Cortex of kidney (tissue), 1 donor: ENCODE measurements at places on chromosomes 7 and 10.

GRCh38 chr7:89028319-89028718, 232.8 kb upstream of the TEX47 start:
- no peak for DNase-seq

GRCh38 chr7:1555813-1556543, at the start of gene TMEM184A:
TMEM184A (minus strand) TSS chr7:1556205; CDS start chr7:1555484, 721 bp downstream.
- no peak for DNase-seq

DNA sequence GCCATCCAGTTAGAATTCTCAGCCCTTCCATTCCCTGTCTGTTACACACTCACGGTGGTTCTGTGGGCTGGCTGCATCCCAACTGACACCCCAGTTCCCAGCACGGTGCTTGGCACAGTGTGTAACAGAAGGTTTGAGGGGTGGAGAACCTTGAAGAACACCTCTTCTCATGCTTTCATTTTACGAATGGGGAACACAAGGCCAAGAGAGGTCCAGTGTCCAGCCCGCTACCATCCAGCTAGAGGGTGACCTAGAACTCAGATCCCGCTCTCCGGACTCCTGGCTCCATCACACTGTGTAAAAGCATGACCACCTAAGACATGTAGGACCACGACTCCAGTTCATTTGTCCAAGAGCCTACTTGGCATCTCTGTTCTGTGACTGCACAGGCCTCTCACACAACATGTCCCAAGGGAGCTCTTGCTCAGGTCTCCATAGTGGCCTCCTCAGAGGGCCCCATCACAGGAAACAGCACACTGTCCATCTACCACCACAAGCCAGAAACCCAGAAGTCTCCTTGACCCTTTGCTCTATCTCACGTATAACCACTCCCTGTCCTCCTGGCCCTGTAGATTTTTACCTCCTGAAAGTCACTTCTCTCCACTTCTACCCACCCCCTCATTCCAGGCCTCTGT, 2.8 kb upstream of the CDH23 start:
- DNase-seq: no peak

DNA sequence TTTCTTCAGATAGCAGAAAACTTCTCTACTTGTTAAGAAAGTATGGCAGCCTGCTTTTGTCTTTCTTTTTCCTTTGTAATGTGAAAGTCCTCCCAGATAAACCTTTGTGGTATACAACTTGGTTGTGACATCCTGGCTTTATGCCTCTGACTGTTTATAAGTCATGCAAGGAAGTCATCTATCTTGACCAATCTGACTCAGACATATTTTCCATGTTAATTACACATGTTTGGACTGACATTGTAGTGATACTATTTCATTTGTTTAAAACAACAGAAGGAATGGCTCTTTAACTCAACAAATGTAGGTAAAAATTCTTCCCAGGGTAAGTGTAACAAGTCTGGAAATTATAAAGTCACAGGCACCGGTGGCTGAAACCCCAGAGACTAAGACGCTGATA, 341.6 kb upstream of the MEOX2 start:
- DNase-seq: no peak

DNA sequence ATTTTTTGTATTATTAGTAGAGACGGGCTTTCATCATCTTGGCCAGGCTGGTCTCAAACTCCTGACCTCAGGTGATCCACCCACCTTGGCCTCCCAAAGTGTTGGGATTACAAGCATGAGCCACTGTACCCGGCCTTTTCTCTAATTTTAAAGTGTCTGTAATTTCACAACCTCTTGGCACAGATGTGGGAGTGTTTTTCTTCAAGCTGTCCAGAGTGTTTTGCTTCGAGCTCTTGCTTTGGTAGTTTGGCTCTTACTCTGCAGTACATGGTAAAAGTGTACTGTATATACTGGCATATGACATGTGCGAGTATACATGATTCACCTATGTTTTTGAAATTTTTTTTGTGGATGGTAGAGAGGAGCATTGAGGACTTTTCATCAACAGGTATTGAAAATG, 9.8 kb downstream of the SRGN start:
- DNase-seq: no peak

DNA sequence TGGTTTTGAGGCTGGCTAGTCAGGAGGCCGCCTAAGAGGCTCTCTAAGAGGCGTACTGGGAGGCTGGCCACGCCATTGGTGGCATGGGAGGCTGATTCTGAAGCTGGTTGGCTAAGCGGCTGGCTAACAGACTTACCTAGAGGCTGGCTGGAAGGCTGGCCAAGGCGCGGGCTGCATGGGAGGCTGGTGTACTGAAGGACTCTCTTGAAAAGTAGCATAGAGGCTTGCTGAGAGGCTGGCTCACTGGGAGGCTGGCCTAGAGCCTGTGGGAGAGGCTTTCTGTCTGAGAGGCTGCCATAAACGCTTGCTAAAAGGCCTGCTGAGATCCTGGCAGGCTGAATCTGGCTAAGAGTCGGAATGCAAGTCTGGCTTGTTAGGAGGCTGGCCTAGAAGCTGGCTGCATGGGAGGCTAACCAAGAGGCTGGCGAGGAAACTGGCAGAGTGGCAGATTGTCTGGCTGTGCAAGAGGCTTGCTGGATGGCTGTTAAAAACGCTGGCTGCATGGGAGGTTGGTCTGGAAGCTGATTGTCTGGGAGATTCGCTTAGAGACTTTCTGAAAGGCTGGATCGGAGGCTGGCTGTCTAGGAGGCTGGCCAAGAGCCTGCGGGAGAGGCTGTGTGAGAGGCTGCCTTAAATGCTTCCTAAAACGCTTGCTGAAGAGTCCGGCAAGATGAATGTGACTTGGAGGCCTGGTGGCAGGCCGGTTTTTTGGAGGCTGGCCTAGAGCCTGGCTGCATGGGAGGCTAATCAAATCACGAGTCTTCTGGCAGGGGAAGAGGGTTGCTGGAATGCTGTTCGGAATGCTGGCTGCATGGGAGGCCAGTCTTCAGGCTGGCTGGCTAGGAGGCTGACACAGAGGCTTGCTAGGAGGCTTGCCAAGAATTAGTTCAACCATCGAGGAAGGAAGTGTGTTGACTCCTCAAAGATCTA, 134.2 kb downstream of the OR13A1 start:
- no peak for DNase-seq

DNA sequence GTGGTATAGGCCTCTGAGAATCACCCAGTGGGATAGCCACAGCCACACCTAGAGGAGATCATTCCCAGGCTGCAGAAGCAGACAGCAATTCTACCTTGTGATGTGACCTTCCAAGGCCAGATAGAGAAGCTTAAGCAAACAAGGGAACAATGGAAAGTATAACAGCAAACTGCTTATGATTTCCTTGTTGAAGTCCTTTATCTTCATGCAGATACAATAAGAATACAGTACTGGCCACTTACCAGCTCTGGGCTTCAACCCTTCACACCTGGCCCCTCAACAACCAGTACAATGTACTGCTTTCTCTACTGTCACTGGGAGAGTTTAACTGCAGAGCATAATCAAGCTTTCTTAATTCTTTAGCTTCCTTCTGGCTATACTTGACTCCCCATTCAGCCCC, 22.6 kb upstream of the DDX50 start:
- no peak for DNase-seq

DNA sequence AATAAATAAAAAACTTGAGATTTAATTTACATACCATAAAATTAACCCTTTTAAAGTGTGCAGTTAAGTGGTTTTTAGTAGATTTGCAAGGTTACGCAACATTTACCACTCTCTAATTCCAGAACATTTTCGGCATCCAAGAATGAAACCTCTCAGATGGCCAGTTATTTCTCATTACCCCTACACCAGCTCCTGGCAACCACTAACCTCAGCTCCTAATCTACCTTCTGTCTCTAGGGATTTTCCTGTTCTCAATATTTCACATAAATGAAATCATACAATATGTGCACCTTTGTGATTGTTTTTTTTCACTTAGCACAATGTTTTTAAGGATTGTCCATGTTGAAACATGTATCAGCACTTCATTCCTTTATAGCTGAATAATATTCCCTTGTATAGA, 45.1 kb downstream of the INPP5F start:
- DNase-seq: no peak

DNA sequence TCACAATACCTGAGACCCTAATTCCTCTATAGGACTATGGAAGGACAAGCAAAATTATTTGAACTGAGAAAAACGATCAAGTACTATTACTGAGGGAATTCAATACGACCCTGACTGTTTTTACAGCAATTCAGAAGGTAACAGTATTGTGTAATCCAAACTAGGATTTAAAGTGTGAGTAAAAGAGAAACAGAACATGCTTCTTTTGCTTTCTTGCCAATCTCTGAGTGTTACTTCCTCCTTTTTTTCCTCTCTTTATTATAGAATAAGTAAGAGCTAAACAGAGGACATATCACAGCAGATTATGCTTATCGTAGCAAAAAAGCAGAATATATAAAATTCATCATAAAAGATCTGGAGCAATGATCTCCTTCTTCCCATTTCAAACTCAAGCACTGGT, 292.1 kb downstream of the THSD7A start:
- DNase-seq: no peak

DNA sequence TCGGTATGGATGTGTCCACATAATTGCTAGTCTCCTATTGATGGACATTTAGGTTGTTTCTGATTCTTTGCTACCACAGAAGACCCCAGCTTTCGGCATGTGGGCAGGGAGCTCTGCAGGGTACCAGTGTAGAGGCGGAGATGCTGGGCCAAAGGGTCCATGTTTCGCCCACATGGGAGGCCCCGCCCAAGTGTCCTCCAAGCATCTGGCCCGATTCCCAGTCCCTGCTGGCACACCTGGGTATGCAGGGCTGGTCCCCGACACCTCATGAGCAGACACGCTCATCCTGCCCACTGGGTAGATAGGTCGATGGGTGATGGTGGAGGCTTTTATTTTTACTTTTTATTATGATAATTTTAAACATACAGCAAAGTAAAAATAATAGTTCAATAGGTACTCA, 19.4 kb upstream of the TBRG4 start:
- DNase-seq: no peak

GRCh38 chr10:34607894-34608293, 207.2 kb downstream of the PARD3 start:
- no peak for DNase-seq

GRCh38 chr10:36994886-36995285, 130.5 kb upstream of the ANKRD30A start:
- DNase-seq: no peak

- DNase-seq: no peak
Observed at GRCh38 chr7:26714438-26714837, 150.0 kb downstream of the SKAP2 start.

DNA sequence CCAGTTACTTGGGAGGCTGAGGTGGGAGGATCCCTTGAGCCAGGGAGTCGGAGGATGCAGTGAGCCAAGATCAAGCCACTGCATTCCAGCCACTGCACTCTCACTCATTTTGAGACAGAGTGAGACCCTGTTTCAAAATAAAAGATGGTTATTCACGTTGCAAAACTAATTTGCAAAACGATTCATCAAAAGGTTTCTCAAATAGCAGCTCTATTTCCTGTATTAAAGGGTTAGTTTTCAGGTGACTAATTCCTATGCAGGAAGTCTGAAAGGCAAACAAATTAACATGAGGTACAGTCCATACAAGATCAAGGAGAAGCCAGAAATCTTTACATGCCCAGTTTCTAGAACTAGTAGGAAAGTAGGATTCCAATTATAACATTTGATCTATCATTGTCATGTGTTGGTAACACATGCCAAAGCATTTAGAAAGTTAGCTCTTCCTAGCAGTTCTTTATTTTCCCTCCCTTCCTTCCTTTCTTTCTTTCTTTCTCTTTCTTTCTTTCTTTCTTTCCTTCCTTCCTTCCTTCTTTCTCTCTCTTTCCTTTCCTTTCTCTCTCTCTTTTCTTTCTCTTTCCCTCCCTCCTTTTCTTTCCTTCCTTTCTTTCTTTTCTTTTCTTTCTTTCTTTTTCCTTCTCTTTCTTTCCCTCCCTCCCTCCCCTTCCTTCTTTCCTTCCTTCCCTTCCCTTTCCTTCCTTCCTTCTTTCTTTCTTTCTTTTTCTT, 49.3 kb downstream of the DENND2A start:
- DNase-seq: no peak

GRCh38 chr10:64760371-64760770, 1239.2 kb downstream of the REEP3 start:
- no peak for DNase-seq

GRCh38 chr10:103613616-103614015, 120.1 kb downstream of the NEURL1 start:
- DNase-seq: no peak

DNA sequence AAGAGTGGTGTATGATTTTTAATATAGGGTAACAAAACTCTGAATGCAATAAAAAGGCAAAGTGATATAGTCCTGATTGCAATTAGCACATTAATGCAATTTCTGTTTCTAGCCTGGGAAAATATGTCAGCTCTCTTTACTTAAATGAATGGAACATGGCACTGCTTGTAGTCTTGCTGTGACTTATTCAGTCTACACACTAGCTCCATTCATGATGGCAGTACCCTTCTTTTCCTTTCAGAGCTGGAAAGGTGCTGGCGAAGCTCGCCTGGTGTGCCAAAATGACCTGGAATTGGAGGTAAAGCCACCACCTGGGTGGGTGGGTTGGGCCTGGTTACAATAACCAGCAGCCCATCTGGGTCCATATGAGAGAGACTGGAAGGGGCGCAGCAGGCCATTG, 85.3 kb downstream of the ZNF365 start:
- DNase-seq: no peak

GRCh38 chr7:11175371-11175770, 201.7 kb downstream of the PHF14 start:
- no peak for DNase-seq

- DNase-seq: no peak
Observed at GRCh38 chr7:140383954-140384713, 14.2 kb downstream of the SLC37A3 start.

DNA sequence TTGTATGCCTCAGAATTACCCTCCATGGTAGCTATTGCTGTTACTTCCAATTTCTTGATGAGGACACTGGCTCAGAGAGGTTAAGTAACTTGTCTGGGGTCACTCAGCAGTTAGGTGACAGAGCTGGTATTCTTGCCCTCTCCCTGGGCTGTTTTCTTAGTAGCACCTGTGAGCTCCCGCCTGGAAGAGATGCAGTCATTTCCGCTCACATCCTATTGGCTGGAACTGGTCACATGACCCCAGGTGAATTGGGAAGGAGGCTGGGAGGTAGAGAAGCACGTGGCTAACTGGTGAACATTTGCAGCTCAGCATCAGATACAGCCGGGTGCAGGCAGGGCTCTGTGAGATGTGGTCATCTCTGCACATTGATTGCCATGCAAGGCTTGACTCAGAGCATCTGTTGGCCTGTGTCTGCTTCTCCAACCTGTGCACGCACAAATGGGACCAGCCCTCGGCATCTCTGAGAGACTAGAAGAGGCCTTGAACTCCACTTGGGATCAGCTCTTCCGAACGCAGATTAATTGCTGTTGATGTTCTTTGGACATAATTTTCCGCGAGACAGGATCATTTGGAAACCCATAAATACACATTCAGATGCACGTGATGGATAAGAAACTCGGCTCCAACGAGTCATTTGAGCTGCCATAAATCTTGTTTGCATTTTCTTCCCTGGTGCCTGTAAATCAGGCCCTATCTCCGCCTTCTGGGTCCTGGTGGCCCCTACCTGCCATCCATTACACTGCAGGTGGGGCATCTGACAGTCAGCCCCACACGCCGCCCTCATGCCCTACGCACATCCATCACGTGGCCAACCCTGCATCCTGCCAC, 42.8 kb downstream of the MYL10 start:
- DNase-seq: no peak

GRCh38 chr7:128812514-128813168, 17.6 kb upstream of the FLNC start:
- no peak for DNase-seq
